ENCODE measurements at places on chromosomes 13 and 19.
A peak's percentile ranks its signal among the peaks of the same experiment; 100 is the strongest.

GRCh38 chr19:9801976-9802375, 16.9 kb downstream of the FBXL12 start:
- no peak for DNase-seq

GRCh38 chr13:20525144-20525600, 485 bp downstream of the CRYL1 start:
- peak; percentile 29 for DNase-seq

- no peak for DNase-seq
These were observed 121.6 kb downstream of the CYSLTR2 start for GRCh38 chr13:48775285-48775684.

DNA sequence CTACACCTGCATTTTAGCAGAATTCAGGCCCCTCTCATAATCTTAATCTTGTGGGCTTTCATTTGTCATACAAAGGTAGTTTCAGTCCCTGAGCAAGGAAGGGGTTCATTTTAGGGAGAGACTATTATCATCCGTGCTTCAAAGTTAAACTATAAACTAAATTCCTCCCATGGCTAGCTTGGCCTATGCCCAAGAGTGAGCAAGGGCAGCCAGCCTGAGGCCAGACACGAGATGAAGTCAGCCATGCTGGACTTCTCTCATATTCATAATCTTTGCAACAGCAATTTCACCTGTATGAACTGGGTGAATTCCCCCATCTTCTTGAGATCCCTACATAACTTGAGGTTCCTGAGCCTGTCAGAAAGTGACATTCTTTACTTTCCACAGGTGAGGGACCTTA, 13.0 kb downstream of the ERICH4 start:
- DNase-seq: no peak

GRCh38 chr13:114161644-114162532, 17.2 kb upstream of the CFAP97D2 start:
- DNase-seq: no peak

DNA sequence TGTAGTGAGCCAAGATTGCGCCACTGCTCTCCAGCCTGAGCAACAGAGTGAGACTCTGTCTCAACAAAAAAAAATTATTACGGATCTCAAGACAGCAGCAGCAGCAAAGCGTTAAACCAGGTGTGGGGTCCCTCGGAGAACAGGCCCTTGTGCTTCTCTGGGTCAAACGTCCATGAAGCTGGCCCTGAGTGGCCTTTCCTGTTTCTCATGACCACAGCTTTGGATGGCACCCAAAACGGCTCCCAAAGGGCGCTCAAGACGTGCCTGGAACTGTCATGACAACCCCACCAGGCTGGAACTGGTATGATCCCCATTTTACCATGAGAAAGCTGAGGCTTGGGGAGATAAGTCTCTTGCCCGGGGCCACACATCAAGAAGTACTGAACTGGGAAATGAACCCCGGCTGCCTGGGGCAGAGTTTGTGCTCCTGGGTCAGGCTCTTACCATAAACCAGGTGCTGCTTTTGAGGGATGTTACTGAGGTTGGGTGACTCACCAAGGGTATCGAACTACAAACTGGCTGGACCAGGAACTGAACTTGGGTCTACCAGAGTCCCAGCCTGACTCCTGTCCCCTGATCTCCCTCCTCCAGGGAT, 11.6 kb upstream of the SAMD1 start:
- no peak for DNase-seq

GRCh38 chr19:42114412-42114811, 17.8 kb downstream of the POU2F2 start:
- no peak for DNase-seq

GRCh38 chr19:31314849-31315629, 34.2 kb downstream of the TSHZ3 start:
- no peak for DNase-seq
